Activated CD4-positive, alpha-beta T cell treated with anti-CD3 and anti-CD28 coated beads, Interleukin-2, amount 10 ng/mL, durations not matched to agents 24 days and 14 days (primary cell): ENCODE measurements at places on chromosomes 6 and 20. TPM values are rescaled to one million over a fixed set of nuclear protein-coding genes. Genes with fewer than 3 reads are reported as not detected.

The EYS gene
- not detected in 2 replicates for total RNA-seq

The TNNC2 gene
- not detected in 2 replicates for total RNA-seq

The IPCEF1 gene
- 0.97 and 1.5 TPM in 2 replicates for total RNA-seq

The TCF15 gene
- total RNA-seq: 0.12 TPM in 1 of 2 replicates, not detected in the other

The GABBR1 gene
- 20.4 and 24.0 TPM in 2 replicates for total RNA-seq

The OLIG3 gene
- total RNA-seq: not detected in 2 replicates

The CTCFL gene
- total RNA-seq: not detected in 2 replicates

GRCh38 chr6:124567401-124567800 lies 394.8 kb upstream of the RNF217 start:
- no peaks in the 10 kb centered on the region for H3K27me3 ChIP-seq
- no peak for DNase-seq
- no peak overlapping the region for H3K4me3 ChIP-seq
- H3K4me1 ChIP-seq: no peaks in the 10 kb centered on the region
- no peak overlapping the region for H3K27ac ChIP-seq

- no peak for DNase-seq
- H3K4me3 ChIP-seq: no peak overlapping the region
- H3K4me1 ChIP-seq: no peaks in the 10 kb centered on the region
- H3K36me3 ChIP-seq: no peaks in the 10 kb centered on the region
- no peak overlapping the region for H3K27ac ChIP-seq
These were observed 835 bp downstream of the PRR18 start for GRCh38 chr6:166307082-166308032.

DNA sequence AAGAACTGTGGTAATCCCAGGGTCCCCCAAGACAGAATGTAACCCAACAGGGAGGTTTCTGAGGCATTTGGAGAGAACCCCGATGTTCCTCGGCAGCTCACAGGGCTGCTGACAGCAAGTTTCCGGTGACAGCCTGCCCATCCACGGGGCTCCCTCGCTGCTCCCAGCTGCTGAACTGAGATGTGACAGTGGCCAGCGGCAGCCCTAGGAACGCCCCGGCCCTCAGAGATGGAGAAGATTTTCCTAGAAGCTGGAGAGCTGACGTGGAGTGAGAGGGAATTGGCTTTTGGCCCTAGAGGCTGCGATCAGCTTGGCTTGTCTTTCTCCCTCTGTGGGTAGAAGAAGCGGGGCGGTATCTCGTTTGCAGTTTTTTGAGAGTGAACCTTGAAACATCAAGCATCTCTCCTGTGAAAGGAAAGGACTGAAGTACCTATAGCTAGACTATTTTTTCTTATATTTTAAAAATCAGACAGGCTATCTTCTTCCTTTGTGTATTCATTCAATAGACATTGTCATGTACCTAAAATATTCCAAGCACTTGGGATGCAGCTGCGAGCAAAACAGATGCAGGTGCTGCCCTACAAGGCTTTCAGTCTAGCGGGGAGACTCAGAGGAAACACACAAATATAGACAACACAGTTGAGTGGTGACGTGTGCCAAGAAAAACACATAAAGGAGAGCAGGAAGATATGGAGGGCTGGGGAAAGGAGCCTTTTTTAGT lies 28.4 kb upstream of the NFATC2 start:
- no peak overlapping the region for H3K27ac ChIP-seq
- no peak for DNase-seq
- no peaks in the 10 kb centered on the region for H3K36me3 ChIP-seq
- H3K27me3 ChIP-seq: peaks cover 21% of the 10 kb centered on the region

DNA sequence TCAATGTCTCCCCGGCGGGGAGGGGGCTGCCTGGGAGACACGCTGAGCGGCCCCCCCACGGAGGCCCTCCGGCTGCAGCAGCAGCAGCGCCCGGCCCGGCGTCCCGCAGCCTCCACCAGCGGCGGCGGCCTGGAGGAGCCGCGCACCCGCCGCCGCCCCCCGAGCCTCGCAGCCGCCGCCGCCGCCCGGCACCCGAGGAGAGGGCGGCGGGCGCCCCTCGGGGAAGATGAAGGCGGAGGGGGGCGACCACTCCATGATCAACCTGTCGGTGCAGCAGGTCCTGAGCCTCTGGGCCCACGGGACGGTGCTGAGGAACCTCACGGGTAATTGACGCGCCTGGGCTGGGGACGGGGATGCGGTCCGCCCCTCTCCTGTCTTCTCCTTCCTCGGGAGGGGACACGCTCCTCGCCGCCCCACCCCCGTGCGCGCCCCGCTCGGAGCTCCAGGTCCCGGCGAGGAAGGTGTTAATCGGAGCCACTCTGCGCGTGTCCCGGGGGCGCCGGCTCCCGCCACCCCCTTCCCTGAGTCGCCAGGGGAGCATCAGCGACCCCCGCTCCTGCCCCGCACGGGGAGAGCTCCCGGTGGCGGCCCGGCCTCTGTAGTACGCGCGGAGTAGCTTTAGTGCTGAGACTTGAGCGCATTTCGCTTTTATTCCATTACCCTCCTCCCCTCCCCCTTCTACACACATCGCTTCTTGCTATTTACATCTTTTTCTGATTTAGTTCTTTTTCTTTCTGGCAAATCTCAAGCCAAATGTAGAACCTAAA lies 686 bp downstream of the TMEM170B start:
- H3K4me1 ChIP-seq: peaks cover 4% of the 10 kb centered on the region
- H3K36me3 ChIP-seq: no peaks in the 10 kb centered on the region
- H3K27me3 ChIP-seq: peaks cover 58% of the 10 kb centered on the region
- H3K4me3 ChIP-seq: peak overlapping the region; percentile 74

GRCh38 chr20:41175201-41175651 lies 37.9 kb downstream of the PLCG1 start:
- H3K4me3 ChIP-seq: no peak overlapping the region
- peaks cover 18% of the 10 kb centered on the region for H3K4me1 ChIP-seq
- peak overlapping the region; percentile 48 for H3K27ac ChIP-seq
- H3K27me3 ChIP-seq: no peaks in the 10 kb centered on the region

GRCh38 chr6:52958546-52959255 lies 36.4 kb downstream of the GSTA4 start:
- no peak overlapping the region for H3K4me3 ChIP-seq
- no peaks in the 10 kb centered on the region for H3K36me3 ChIP-seq
- no peaks in the 10 kb centered on the region for H3K4me1 ChIP-seq
- H3K27ac ChIP-seq: no peak overlapping the region
- DNase-seq: no peak

GRCh38 chr6:57254055-57254717 lies 32.1 kb upstream of the RAB23 start:
- H3K4me1 ChIP-seq: peaks cover 2% of the 10 kb centered on the region
- DNase-seq: no peak
- H3K4me3 ChIP-seq: no peak overlapping the region

DNA sequence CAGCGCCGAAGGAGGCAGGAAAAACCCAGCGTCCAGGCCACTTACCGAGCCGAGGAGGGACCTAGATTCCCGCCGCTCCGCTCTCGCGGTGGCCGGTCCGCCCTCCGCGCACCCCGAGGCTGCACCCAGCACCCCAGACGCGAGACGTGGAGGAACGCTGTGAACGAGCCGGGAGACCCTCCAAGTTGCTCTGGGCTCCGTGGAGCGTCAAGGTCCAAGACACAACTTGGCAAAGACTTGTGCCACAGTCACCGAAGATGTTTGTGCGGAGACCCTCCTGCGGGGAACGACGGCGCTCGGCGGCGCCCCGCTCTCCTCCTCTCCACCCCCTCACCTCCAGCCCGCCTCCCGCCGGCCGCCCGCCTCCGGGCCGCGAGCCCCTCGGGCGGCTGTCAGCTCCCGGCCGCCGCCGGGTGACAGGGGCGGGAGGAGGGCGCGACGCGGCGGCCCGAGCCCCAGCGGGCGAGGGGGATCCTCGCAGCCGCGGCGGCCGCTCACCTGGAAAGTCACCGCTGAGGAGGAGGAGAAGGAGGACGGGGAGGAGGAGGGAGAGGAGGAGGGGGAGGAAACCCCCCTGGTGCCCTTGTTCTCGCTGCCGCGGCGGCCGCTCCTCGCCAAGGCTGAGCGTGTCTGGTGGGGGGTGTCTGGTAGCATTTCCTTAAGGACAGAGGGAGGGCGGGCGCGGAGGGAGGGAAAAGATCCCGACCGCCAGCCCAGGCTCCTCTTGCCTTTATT lies 637 bp upstream of the HIVEP2 start:
- peak overlapping the region; percentile 97 for H3K27ac ChIP-seq
- peaks cover 46% of the 10 kb centered on the region for H3K4me1 ChIP-seq
- peaks cover 3% of the 10 kb centered on the region for H3K27me3 ChIP-seq
- peak overlapping the region; percentile 93 for H3K4me3 ChIP-seq
- DNase-seq: peak; percentile 85
- peaks cover 5% of the 10 kb centered on the region for H3K36me3 ChIP-seq

DNA sequence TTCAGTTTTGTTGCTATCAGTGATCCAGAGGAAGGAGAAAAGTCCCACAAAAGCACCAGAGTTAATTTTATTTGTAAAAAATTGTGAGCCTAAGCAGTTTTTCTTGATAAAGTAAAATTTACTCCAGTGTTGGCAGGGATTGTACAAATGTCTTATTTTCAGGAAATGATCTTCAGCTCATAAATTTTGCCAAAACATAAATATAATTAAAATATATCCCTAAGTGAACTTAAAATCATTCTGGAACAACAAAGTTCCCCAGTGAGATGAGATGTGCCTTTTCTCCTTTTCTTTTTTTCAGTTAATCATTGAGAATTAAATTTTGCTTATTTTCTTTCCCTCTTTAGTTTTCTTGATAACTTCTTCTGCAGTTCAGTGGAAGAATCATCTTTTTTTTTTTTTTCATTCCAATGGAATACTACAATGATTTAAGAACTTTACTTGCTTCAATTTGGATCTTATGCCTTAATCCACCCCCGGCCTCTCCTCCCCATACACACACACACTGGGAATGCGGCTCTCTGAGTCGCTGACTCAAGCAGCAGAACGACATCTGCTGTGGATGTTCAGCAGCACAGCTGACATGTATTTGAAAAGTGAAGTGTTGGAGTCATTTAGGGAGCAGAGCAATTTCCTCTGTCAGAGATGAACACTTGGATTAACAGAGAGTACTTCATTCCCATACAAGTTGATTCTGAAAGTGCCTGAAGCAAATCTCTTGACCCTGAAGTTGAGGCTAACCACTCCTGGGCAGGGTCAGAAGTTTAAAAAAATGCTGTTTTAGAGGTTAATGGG lies 27.7 kb upstream of the LAMA4 start:
- no peaks in the 10 kb centered on the region for H3K36me3 ChIP-seq
- DNase-seq: no peak
- H3K27me3 ChIP-seq: peaks cover 57% of the 10 kb centered on the region
- H3K27ac ChIP-seq: no peak overlapping the region
- no peak overlapping the region for H3K4me3 ChIP-seq
- H3K4me1 ChIP-seq: peaks cover 15% of the 10 kb centered on the region

DNA sequence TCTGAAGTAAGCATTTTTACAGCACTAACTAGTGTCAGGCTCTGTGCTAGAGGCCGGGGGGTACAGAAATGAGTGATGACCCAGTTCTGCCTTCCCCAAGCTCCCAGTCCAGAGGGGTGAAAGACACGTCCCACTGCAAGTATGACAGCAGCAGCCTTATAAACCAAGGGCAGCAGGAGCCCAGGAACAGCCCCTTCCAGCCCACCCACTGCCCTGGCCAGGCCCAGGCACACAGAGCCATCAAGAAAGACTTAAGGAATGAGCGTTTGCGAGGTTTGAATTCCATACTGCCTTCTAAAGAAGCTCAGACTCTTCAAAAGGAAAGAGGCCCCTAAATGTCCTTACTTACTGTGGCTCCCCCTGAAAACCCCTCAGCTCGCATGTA lies 10.0 kb downstream of the TRERF1 start:
- no peak overlapping the region for H3K4me3 ChIP-seq

DNA sequence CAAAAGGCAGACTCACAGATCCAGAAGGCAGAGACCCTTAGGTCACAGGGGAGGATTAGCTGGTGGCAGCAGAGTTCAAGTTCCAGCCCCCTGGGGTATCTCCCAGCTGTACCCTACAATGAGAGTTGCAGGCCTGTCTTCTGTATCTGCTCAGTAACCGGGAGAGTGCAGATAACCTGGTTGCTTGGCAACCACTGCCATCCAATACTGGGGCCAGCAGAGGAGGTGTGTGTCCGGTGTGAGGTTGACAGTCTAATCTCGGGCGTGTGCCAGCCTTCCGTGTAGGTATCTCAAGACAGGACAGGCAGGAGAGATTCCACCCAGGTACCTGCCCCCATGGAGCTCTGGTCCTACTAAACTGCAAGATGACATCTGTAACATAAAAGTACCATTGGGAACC lies 56.6 kb upstream of the TBC1D7 start:
- H3K4me3 ChIP-seq: no peak overlapping the region
- no peak overlapping the region for H3K27ac ChIP-seq
- peaks cover 18% of the 10 kb centered on the region for H3K4me1 ChIP-seq

DNA sequence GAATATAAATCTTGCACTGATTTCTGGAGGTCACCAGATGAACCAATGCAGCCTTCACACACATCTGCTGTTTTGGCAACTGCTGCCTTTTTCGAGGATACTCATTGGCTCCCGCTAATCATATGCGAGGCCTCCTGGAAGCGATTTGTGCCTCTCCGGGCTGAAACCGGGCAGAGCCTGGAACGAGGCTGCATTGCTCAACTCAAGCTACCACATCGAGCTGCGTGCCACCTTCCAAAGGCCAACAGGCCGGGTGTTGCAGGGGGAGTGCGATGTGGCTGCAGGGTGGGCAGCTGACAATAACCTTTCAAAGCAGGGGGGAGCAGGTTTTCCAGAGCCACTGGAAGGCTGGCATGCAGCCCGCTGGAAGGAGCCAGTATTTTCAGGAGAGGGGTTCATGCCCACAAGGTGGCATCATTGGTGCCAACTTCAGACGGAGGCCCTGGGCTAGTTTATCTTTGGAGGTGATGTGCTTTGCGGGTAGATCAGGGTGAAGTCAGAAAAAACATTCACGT lies 122.6 kb upstream of the IFNGR1 start:
- peaks cover 13% of the 10 kb centered on the region for H3K4me1 ChIP-seq
- H3K4me3 ChIP-seq: peak overlapping the region; percentile 26
- no peak overlapping the region for H3K27ac ChIP-seq
- peak; percentile 82 for DNase-seq
- no peaks in the 10 kb centered on the region for H3K36me3 ChIP-seq
- H3K27me3 ChIP-seq: peaks cover 36% of the 10 kb centered on the region

DNA sequence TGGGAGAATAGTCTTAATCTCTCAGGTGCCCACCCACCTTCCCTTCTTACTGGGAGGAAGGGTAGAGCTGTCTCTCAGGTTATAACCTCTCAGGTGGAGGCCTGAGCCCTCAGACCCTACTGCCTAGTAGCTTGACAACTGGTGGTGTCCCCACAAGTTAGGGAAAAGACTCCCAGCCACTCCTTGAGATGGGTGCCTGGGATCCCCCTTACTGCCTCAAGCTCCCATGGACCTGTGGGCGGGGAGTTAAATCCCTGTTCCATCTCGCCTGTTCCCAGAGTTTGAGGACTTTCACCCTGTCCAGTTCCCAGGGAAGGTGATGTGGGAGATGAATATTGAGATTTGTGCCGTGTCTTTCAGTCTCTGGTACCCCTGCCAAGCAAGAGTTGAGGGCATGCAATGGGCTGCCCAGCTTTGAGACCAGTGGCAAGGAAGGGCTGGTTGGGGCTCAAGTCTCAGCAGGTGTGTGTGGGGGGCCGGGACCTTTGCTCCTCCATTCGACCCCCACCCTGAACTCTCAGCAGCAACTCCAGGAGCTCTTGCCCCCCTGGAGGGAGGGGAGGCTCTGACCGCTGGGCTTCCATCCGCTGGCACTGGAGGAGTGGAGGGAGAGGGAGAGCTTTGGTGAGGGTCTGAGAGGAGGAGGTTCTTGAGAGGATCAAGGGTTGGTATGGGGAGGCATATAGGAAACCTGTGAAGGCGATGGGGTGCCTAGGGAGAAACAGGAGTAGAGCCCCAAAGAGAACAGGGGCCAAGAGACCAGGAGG lies 1.1 kb upstream of the PBX2 start:
- no peak for DNase-seq
- peaks cover 40% of the 10 kb centered on the region for H3K36me3 ChIP-seq
- H3K4me1 ChIP-seq: peaks cover 62% of the 10 kb centered on the region
- peak overlapping the region; percentile 97 for H3K4me3 ChIP-seq

- H3K4me3 ChIP-seq: no peak overlapping the region
- no peak overlapping the region for H3K27ac ChIP-seq
- H3K4me1 ChIP-seq: peaks cover 3% of the 10 kb centered on the region
- no peak for DNase-seq
- H3K27me3 ChIP-seq: peaks cover 65% of the 10 kb centered on the region
These were observed 47.1 kb upstream of the FOXP4 start for GRCh38 chr6:41498968-41499599.
